ENCODE measurements at places on chromosomes 16 and 17. TPM values are rescaled to one million over a fixed set of nuclear protein-coding genes. Genes with fewer than 3 reads are reported as not detected.

DNA sequence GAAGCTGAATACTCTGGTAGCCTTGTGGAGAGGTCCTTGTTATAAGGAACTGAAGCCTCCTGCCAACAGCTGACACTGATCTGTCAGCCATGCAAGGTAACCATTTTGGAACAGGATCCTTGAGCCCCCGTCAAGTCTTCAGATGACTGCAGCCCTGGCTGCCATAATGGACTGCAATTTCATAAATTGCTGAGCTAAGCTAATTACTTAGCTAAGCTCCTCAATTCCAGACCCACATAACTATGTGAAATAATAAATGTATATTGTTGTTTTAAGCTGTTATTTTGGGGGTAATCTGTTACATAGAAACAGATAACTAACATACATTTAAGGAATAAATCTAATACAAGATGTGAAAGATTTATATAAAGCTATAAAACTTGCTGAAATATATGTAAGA is 16.6 kb downstream of the ADAT1 start:
- H3K4me1 ChIP-seq, result no peaks in the 10 kb centered on the region
- no peaks in the 10 kb centered on the region for H3K27me3 ChIP-seq
- no peak overlapping the region for H3K4me3 ChIP-seq
- H3K36me3 ChIP-seq, result peaks cover 31% of the 10 kb centered on the region
- no peak for DNase-seq

GRCh38 chr16:72033437-72033836 is 20.9 kb upstream of the HP start:
- H3K4me3 ChIP-seq, result no peak overlapping the region
- no peaks in the 10 kb centered on the region for H3K27me3 ChIP-seq
- peaks cover 4% of the 10 kb centered on the region for H3K36me3 ChIP-seq
- H3K27ac ChIP-seq, result no peak overlapping the region
- H3K4me1 ChIP-seq, result peaks cover 4% of the 10 kb centered on the region

GRCh38 chr16:60642956-60643355 is 1393.3 kb downstream of the CDH8 start:
- no peak overlapping the region for H3K4me3 ChIP-seq
- H3K36me3 ChIP-seq, result no peaks in the 10 kb centered on the region
- H3K27ac ChIP-seq, result no peak overlapping the region
- H3K4me1 ChIP-seq, result no peaks in the 10 kb centered on the region

DNA sequence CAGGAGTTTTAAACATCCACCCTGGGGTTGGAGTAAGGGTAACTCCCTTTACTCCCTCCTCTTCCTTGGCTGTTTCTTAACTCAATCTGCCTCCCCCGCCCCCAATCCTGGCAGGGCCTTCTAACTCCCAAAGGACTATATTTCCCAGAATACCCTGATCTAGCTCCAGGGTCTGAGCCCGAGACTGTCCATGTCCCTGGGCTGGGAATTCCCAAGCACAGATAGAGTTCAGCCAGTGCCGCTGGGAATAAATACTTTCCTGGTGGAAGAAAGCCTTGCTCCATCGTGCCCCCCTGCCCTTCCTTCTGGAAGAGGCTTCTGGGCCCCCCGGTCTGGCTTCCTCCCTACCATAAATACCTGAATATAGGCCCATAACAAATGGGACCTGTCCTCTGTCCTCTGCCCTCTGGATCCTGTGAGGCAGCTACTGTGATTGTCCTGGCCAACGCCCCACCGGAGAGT is 10.2 kb downstream of the BAHCC1 start:
- peaks cover 53% of the 10 kb centered on the region for H3K4me1 ChIP-seq
- peak overlapping the region; percentile 77 for H3K4me3 ChIP-seq
- no peaks in the 10 kb centered on the region for H3K36me3 ChIP-seq
- DNase-seq, result no peak
- H3K27ac ChIP-seq, result no peak overlapping the region
- no peaks in the 10 kb centered on the region for H3K27me3 ChIP-seq

GRCh38 chr16:57666353-57667047 is 1.6 kb upstream of the ADGRG3 start:
- DNase-seq, result no peak
- H3K4me3 ChIP-seq, result no peak overlapping the region
- H3K36me3 ChIP-seq, result no peaks in the 10 kb centered on the region
- H3K27me3 ChIP-seq, result no peaks in the 10 kb centered on the region

DNA sequence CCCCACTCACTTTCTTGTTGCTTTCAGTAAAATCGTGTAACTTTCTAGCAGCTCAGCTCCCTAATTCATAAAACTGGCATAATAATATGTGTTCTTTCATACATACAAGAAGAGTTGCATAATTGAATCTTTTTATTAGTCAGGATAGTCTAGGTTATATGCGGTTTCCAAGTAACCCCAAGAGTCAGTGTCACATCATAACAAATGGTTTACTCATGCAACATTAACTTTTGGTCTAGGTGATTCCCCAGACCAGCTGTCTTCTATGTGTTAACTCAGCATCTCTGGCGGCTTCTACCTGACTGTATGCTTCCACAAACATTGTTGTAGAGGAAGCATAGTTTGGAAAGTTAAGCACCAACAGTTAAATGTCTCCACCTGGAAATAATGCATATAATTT is 1000.4 kb downstream of the CDH11 start:
- no peaks in the 10 kb centered on the region for H3K4me1 ChIP-seq
- peaks cover 3% of the 10 kb centered on the region for H3K27me3 ChIP-seq
- no peak for DNase-seq
- no peak overlapping the region for H3K4me3 ChIP-seq

DNA sequence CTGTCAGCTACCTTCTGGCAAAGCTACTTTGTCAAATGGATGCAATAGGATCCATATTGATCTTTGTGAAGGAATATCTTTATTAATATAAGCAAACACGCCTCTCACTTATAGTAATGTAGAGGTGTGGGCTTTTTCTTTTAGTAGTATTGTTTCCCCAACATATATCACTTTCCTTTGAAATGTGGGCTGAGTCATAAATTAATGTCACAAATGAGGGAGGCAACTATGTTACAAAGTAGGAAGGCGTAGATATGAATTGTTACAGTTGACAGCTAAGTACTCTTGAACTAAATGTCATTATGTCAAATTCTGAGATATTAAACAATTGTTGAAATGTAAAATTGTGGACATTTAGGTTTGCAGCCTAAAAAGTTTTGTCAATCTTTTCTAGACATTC is 2.6 kb upstream of the PPM1E start:
- H3K36me3 ChIP-seq, result no peaks in the 10 kb centered on the region
- no peak overlapping the region for H3K27ac ChIP-seq
- peaks cover 35% of the 10 kb centered on the region for H3K27me3 ChIP-seq
- peaks cover 8% of the 10 kb centered on the region for H3K4me1 ChIP-seq
- no peak for DNase-seq
- no peak overlapping the region for H3K4me3 ChIP-seq

DNA sequence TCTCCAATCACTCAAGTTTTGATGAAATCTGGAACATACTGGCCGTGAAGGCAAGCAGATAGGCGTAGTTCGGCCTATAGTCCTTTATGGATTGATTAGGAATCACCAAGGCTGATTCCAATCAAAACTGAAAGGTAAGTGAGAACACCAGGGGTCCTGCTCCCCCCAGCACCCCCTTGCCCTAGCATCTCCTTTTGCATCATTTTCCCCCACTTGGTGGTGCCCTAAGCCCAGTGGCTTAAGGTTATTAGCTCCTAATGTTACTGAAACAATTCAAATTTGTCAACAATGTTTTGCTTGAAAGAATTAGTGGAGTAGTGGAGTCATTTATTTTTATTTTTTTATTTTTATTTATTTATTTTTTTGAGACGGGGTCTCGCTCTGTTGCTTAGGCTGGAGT is 4.9 kb downstream of the SLFN14 start:
- H3K4me1 ChIP-seq, result no peaks in the 10 kb centered on the region
- no peaks in the 10 kb centered on the region for H3K36me3 ChIP-seq
- no peak for DNase-seq
- H3K27ac ChIP-seq, result no peak overlapping the region
- H3K4me3 ChIP-seq, result no peak overlapping the region

- no peak overlapping the region for H3K27ac ChIP-seq
- peaks cover 22% of the 10 kb centered on the region for H3K4me1 ChIP-seq
- no peaks in the 10 kb centered on the region for H3K36me3 ChIP-seq
- H3K4me3 ChIP-seq, result no peak overlapping the region
These were observed 50.3 kb upstream of the TBX2 start for GRCh38 chr17:61349350-61349749.

DNA sequence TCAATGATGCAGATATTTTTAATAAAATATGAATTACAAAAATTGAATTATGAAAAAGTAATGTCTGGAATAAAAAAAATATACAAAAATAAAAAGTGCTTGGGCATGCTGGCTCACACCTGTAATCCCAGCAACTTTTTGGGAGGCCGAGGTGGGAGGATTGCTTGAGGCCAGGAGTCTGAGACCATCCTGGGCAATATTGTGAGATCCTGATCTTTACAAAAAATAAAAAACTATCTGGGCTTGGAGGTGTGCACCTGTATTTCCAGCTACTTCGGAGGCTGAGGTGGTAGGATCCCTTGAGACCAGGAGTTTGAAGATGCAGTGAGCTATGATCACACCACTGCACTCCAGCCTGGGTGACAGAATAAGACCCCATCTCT is 141.8 kb downstream of the NPIPB5 start:
- H3K36me3 ChIP-seq, result no peaks in the 10 kb centered on the region
- no peak for DNase-seq
- no peak overlapping the region for H3K4me3 ChIP-seq

DNA sequence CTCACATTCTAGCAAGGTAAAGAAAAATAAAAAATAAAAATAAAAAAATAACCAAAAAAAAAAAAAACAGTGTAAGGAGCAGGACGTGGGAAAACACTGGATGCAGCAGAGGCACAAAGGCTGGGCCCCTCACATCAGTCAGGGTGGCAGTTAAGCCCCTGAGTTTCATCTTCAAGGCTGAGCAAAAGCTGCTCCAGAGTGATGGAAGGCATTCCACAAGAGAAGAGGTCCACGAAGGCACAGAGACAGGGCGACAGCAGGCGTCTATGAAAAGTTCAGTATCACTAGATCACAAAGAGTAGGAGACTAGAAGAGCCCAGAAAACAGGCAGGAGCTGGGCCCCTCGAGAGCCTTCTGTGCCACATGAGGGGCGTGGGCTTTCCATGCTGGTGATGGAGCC is 12.0 kb downstream of the TMEM186 start:
- H3K27ac ChIP-seq, result no peak overlapping the region
- no peaks in the 10 kb centered on the region for H3K27me3 ChIP-seq
- peaks cover 5% of the 10 kb centered on the region for H3K4me1 ChIP-seq
- H3K36me3 ChIP-seq, result no peaks in the 10 kb centered on the region

DNA sequence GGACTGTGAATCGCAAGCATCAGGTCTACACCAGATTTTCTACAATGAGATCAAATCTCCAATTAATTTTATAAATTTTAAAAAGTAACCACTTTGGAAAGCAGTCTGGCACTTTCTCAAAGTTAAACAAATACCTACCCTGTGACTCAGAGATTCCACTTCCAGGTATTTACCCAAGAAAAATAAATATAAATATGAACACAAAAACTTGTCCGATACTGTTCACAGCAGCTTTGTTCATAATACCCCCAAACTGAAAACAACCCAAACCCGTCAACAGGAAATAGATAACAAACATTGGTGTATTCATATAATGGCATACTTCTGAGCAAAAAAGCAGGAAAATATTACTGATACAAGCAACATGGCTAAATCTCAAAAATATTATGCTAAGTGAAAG is 12.1 kb downstream of the ZDHHC7 start:
- peaks cover 8% of the 10 kb centered on the region for H3K36me3 ChIP-seq
- DNase-seq, result no peak
- H3K4me3 ChIP-seq, result no peak overlapping the region
- peaks cover 28% of the 10 kb centered on the region for H3K4me1 ChIP-seq
- no peaks in the 10 kb centered on the region for H3K27me3 ChIP-seq
- peak overlapping the region; percentile 60 for H3K27ac ChIP-seq

DNA sequence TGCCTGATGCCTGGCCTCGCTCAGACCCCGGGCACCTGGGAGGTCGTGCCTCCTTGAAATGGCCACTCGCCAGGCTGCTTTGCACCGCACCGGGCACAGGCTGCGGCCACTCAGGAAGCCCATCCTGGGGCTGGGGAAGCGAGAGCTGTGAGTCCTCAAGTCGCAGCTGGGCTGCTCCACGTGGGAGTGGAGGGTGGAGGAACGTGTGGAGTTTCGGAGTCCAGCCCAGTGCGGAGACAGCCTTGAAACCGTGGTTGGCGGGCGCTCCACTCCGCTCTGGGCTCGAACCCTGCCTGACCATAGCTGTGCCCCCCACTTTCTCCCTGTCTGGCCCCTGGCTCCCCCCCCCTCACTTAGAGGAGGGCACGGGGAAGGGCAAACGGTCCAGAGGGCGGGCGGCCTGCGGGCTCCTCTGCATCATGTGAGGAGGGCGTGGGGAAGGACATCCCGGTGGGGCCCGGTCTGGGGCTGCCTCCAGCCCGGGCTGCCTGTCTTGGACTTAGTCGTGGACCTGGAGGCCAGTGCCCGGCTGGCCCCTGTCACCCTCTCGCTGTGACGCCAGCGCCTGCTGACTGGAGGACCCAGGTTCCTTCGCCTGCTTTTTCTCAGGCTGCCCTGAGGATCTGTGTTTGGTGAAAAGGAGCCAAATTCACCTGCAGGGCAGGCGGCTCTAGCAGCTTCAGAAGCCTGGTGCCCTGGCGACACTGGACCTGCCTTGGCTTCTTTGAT is 2.5 kb downstream of the UBE2I start:
- H3K27me3 ChIP-seq, result no peaks in the 10 kb centered on the region
- H3K36me3 ChIP-seq, result peaks cover 7% of the 10 kb centered on the region
- H3K27ac ChIP-seq, result peak overlapping the region; percentile 97
- peak overlapping the region; percentile 99 for H3K4me3 ChIP-seq
- H3K4me1 ChIP-seq, result no peaks in the 10 kb centered on the region
- DNase-seq, result no peak

- no peaks in the 10 kb centered on the region for H3K27me3 ChIP-seq
- H3K4me1 ChIP-seq, result peaks cover 6% of the 10 kb centered on the region
- DNase-seq, result no peak
- peaks cover 33% of the 10 kb centered on the region for H3K36me3 ChIP-seq
- peak overlapping the region; percentile 15 for H3K4me3 ChIP-seq
These were observed 77.4 kb downstream of the BPTF start for GRCh38 chr17:67902511-67903231.

- no peaks in the 10 kb centered on the region for H3K27me3 ChIP-seq
- no peak overlapping the region for H3K27ac ChIP-seq
- H3K36me3 ChIP-seq, result peaks cover 42% of the 10 kb centered on the region
- no peak for DNase-seq
These were observed 38.2 kb downstream of the MARF1 start for GRCh38 chr16:15604460-15605440.

GRCh38 chr16:85948138-85948509 is 49.2 kb downstream of the IRF8 start:
- H3K4me1 ChIP-seq, result peaks cover 3% of the 10 kb centered on the region
- H3K27me3 ChIP-seq, result peaks cover 55% of the 10 kb centered on the region
- no peak for DNase-seq
- H3K36me3 ChIP-seq, result no peaks in the 10 kb centered on the region
- H3K27ac ChIP-seq, result no peak overlapping the region

The CBLN1 gene
- total RNA-seq, result 5.8 TPM

The SULT1A2 gene
- 14.2 TPM for total RNA-seq

The RMI2 gene
- total RNA-seq, result 41.3 TPM

The ACSM5 gene
- not detected for total RNA-seq

The SOX15 gene
- 4.0 TPM for total RNA-seq

The ARL4D gene
- total RNA-seq, result 8.3 TPM

The HLF gene
- total RNA-seq, result 2.6 TPM
